Mucosa of descending colon (tissue), 3 donors: ENCODE measurements at places on chromosomes 5 and 9. TPM values are rescaled to one million over a fixed set of nuclear protein-coding genes. Genes with fewer than 3 reads are reported as not detected.

GRCh38 chr5:154401355-154401754 lies 44.4 kb upstream of the SAP30L start:
- no peak for DNase-seq

- peak; percentile 89 for DNase-seq
Measured at GRCh38 chr9:129139993-129140396, 28.8 kb downstream of the PTPA start.

DNA sequence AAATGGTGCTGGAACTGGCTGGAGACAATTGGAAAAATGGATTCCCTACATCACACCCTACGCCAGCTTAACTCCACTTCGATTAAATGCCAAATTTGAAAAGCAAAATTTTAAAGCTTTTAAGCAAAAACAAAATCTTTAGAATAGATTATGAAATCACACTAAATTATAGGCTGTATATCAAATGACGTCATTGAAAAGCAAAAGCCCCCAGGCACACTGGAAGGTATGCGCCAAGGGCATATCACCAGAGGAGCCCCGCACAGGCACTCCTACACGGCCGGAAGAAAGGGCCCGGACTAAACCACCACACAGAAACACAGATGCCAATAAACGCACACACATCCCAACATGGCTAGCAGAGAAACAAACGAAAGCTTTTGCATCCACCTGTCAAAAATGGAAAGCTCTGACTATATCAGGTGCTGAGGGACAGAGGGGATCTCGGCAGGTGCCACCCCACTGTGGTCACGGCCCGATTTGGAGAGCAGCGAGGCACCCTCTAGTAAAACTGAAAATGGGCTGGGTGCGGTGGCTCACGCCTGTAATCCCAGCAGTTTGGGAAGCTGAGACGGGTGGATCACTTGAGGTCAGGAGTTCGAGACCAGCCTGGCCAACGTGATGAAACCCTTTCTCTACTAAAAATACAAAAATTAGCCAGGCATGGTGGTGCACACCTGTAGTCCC lies 17.0 kb upstream of the MXD3 start:
- DNase-seq: no peak

DNA sequence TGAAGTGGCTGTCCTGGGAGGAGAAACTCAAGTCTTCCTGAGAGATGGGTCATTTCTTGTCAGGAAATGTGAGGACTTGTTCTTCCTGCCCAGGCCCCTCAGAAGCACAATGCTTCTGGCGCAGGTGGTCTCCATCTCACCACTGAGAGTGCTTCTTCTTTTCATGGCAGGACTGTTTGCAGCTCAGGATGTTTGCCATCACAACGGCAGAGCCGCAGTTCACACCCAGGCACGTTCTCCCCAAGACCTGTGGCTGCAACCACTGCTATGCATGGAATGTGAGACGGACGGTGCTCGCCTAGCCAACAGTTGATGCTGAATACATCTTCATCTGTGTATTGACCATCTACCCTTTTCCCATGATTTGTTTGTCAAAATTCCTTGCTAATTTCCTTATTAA lies 216.3 kb downstream of the GADD45G start:
- DNase-seq: no peak

DNA sequence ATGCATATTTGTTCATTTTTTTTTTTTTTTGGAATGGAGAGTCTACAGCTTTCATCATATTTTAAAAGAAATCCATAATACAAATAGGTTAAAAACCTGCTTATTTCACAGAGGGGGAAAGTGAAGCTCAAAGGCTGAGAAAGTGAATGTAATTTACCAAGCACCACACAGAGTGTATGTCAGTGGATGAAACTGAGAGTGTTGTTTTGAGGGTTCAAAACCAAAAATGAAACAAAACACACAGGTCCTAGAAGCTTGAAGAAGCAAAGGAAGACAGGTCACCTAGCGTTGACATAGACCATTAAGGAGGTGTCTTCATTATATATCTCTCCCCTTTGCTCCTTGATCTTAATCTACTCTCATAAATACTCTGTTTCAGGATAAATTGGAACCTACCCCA lies 7.5 kb downstream of the NMUR2 start:
- DNase-seq: no peak

DNA sequence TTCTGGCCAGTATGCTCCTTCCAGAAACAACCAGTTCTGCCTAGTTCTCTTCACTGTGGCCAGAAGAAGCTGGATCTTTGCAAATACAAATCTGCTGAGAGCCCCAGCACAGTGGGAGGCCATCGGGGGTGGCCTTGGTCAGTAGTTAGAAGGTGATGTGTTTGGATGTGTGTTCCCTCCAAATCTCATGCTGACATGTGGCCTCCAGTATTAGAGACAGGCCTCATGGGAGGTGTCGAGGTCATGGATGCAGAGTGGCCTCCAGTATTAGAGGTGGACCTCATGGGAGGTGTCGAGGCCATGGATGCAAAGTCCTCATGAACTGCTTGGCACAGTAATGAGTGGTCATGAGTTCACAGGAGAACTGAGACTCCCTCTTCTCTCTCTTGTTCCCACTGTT lies 7.6 kb upstream of the IRX2 start:
- DNase-seq: no peak

- DNase-seq: peak; percentile 33
Measured at GRCh38 chr9:124779368-124780059, 2.6 kb downstream of the OLFML2A start.

- no peak for DNase-seq
Measured at GRCh38 chr5:179131886-179132585, 71.9 kb downstream of the ZNF354C start.

DNA sequence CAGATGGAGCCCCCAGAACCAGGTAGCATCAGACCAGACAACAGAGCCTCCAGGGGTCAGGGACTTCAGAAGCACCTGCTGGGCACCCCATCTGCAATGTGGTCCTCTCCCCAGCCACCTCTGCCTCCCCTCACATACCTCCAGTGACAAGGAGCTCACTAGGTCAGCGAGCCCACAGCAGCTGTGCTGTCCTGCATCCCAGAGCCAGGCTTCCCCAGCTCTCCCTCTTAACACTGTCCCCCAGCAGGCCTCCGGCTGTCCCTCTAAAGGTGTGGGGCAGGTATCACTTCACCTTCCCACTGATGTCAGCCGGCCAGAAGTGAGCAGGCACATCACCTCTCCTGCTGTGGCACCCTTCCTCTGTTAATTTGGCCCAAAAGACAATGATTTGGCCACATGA lies 83.6 kb downstream of the LMX1B start:
- no peak for DNase-seq

- no peak for DNase-seq
Measured at GRCh38 chr5:97488126-97488668, 305.1 kb upstream of the RIOK2 start.

GRCh38 chr9:20048437-20048836 lies 259.6 kb upstream of the SLC24A2 start:
- no peak for DNase-seq

DNA sequence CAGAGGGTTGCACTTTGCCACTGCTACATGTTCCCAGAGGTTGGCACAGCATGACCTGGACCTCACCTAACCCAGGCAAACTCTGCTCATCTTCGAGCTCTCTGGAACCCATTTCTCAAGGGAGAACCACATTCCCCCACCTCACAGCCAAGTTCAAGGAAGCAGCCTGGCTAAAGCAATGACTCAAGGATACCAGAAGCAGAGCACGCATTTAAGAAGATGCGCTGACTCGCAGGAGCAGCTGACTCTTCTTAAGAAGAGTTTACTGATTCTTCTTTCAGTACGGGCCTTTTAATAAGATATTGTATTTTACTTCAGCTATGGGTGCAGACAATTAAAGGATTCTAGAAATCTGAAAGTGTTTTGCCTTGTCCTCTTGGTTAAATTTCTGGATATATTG lies 4.1 kb upstream of the SEMA5A start:
- no peak for DNase-seq

DNA sequence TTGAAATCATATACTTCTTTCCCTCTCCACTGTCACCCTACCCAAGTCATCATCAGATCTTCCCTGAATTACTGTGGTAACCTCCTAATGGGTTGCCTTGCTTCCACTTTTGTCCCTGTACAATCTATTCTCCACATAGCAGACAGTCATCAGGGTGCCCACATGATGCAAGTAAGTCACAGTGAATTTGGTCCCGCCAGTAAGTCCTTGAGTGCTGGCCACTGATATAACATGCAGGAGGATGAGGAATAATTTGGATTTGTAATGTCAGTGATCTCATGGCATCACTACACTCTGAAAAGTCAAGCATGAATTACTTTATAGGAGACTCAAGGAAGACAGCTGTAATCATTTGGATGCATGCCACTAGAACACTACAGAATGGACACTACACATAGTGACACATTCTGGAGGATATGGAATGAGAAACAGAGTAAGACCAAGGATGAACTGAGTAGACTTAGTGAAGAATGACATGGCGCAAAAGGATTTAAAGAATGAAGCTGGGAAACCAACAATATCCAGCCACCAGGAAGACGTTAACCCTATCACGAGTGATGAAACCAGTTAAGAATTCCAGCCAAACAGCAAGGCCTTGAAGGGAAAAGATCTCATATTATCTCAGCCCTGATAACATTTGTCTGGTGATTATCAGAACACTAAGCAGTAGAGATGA lies 28.6 kb downstream of the MARCHF3 start:
- DNase-seq: no peak

DNA sequence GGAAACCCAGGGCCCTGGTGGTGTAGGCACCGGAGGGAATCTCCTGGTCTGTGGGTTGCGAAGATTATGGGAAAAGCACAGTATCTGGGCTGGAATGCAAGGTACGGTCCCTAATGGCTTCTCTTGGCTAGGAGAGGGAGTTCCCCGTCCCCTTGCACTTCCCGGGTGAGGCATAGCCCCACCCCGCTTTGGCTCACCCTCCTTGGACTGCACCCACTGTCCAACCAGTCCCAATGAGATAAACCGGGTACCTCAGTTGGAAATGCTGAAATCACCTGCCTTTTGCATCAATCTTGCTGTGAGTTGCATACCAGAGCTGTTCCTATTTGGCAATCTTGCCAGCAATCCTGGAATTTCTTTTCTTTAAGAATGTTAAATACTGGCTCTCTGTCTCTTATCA lies 1429.1 kb downstream of the MAT2B start:
- no peak for DNase-seq

GRCh38 chr9:117400171-117400570 lies 14.7 kb downstream of the ASTN2 start:
- no peak for DNase-seq

GRCh38 chr9:137300567-137301080 lies 1.4 kb downstream of the NRARP start:
- DNase-seq: peak; percentile 53

DNA sequence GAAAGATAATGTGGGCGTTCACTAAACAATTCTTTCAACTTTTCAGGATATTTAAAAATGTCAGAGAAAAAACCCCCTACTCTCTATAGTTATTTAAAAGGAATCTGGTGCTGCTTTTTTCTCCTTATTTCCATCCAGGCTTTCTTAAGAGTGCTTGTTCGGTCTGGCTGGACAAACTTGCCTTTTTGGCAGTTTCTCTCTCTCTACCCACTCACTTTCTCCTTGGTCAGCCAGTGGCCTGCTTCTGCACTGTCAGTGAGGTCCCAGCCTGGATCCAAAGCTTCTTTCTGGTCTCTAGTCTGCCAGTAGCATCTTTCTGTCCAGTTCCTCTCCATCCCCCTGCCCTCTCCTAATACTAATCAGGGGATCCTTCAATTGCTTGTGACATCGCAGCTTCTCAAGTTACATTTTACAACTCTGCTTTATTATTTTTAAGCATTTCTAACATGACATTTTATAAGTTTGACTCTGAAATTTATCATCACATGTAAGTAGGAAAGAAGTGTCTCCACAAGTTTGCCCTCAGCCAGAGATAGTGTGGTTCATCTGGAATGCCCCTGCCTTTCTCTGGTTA lies 50.4 kb downstream of the PIK3R1 start:
- no peak for DNase-seq

- peak; percentile 80 for DNase-seq
Measured at GRCh38 chr5:61256474-61256873, 75.6 kb upstream of the ZSWIM6 start.

DNA sequence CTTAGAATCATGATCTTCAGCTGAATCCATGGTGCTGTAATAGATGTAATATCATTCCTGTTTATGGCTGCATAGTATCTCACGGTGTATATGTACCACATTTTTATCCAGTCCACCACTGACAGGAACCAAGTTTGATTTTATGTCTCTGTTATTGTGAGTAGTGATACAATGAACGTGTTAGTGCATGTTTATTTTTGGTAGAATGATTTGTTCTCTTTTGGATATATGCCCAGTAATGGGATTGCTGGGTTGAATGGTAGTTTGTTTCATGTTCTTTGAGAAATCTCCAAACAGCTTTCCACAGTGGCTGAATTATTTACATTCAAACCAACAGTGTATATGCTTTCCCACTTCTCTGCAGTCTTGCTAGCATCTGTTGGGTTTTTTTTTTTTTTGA lies 175.1 kb upstream of the CDH10 start:
- DNase-seq: no peak

GRCh38 chr5:151082282-151082902 lies 1.6 kb upstream of the TNIP1 start:
- DNase-seq: peak; percentile 76

GRCh38 chr5:169416583-169417196 lies 115.8 kb upstream of the SLIT3 start:
- peak; percentile 74 for DNase-seq

DNA sequence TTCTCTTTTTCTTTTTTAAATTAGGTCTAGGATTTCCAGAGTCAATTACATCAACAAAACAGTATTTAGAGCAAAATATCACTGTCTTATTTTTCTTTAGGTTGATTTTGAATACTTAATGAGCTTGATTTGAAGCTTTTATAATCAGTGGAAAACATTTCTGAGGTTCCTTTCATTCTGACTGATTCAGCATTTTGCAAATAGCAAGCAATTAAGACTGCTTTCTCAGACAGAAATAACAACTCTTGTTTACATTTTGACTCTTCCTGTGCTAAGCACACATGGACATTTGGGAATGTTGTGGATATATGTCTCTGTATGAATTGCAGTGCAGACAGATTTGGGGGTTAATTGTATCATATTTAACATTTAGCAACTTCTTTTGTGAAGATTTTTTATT lies 22.2 kb upstream of the MCCC2 start:
- DNase-seq: no peak

GRCh38 chr5:74401281-74401945 lies 239.1 kb downstream of the ENC1 start:
- no peak for DNase-seq

GRCh38 chr9:27276193-27277030 lies 20.5 kb downstream of the EQTN start:
- no peak for DNase-seq

Gene ECM2
- total RNA-seq: 1.9 TPM

Gene DDX46
- total RNA-seq: 53.2 TPM

Gene CDKN2B-AS1
- 134 TPM for total RNA-seq

Gene TXNDC8
- total RNA-seq: not detected

Gene FAT2
- total RNA-seq: not detected

Gene UNC5A
- 0.07 TPM for total RNA-seq

Gene DOCK8
- total RNA-seq: 13.5 TPM

Gene CCNI2
- total RNA-seq: 12.3 TPM
